Posterior vena cava (tissue), 2 donors: ENCODE measurements at places on chromosomes 3 and 15.

GRCh38 chr3:194532591-194532990 is 45.8 kb upstream of the ATP13A3 start:
- no peak for DNase-seq

GRCh38 chr15:55224892-55225291 is 28.2 kb upstream of the RSL24D1 start:
- no peak for DNase-seq

DNA sequence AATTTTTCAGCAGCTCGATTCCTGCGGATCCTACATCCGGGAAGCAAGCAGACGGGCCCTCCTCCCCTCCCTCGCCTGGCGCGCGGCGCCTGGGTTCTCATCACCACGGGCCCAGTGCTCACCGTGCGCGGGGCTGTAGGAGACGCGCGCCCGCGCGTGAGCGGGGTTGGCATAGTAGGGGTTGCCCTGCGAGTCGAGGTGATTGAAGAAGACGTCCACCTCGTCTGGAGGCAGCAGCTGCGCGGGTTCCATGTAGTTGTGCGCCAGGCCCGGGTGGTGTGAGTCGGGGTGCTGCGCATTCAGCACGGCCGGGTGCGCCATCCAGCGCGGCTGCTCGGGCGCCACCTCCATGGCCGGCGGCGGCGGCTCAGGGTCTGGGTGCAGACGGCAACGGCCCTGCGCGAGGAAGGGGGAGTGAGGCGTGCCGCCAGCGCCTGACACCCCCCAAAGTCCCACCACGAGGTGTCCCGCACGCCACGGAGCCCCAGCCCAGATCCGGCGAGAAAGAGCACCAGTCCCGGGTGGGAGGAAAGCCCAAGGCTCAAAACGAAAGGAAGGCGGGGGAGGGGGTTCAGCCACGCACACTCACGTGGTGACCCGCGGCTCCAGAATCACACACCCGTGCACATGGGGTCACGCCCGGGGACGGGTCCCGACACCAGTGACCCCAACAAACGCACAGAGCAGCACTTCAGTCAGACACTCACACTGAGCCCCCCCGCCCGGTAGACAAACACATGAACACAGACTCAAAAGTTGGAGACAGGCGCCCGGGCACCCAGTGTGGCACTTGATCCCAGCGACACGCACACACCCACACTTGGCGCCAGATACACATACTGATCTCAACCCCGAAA is 6.1 kb downstream of the GATA2 start:
- DNase-seq = peak; percentile 81

DNA sequence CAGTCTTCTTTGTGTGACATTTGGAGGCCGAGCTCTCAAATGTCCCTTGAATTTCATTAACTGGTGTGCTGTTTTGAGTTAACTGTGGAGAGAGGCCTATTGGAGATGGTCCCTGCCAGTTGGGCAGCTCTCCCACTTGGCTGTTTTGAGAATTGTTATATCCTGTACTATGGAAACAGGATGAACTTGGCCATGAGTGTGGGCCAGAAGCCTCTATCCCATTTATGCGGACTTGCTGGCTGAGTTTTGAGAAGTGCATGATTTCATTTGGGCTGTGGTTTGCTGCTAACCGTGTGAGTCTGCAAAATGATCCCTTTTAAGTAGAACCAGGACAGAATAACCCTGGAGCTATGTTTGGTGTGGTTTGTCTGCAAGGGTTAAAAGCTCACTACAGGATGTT is 366.0 kb downstream of the PTPRG start:
- peak; percentile 95 for DNase-seq

- peak; percentile 86 for DNase-seq
Measured at GRCh38 chr15:63043335-63044076, 959 bp downstream of the TPM1 start.

DNA sequence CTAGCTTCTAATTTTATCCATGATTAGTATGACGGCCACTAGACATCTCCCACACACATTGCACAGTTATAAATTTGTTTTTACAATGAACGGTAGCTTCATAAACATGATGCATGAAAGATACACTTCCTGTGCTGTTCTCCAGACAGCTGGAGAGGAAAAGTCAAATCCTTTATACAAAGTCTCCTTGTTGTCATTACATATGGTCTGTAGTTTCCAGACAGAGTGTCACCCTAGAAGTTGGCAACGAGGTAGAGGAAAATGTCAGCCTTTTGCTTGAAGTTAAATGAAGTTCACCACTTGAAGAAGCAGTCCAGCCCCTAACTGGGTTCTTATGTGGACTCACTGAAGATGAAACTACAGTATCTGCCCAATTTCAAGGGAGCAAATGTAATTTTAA is 253.0 kb upstream of the P2RY1 start:
- DNase-seq = no peak

GRCh38 chr3:37833302-37834186 is 28.1 kb upstream of the CTDSPL start:
- DNase-seq = no peak
